HEK293T (cell line): ENCODE measurements at places on chromosomes 11 and 22.

DNA sequence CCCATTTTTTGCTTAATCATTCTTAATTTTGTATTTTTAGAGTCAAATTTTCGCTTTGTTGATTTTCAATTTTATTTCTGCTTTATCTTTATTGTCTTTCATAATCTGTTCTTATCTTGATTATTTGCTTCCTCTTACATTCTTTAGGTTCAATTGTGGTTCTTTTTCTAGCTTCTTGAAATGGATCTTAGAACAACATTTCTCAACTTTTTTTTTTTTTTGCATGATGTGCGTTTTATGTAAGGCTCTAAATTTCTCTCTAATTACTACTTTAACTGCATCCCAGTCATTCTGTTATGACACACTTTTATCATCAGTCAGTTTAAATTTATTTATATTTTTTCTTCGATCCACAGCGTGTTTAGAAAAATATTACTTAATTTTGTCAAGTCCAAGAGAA, 65.2 kb upstream of the PARVA start:
- DNase-seq: no peak

GRCh38 chr22:44304911-44305310, 7.8 kb downstream of the SHISAL1 start:
- no peak for DNase-seq

GRCh38 chr11:61552108-61552635, 28.7 kb downstream of the SYT7 start:
- DNase-seq: no peak

- DNase-seq: no peak
Measured at GRCh38 chr11:92711926-92712325, 257.5 kb upstream of the MTNR1B start.

GRCh38 chr22:50115693-50116092, 25.9 kb downstream of the MOV10L1 start:
- DNase-seq: no peak

DNA sequence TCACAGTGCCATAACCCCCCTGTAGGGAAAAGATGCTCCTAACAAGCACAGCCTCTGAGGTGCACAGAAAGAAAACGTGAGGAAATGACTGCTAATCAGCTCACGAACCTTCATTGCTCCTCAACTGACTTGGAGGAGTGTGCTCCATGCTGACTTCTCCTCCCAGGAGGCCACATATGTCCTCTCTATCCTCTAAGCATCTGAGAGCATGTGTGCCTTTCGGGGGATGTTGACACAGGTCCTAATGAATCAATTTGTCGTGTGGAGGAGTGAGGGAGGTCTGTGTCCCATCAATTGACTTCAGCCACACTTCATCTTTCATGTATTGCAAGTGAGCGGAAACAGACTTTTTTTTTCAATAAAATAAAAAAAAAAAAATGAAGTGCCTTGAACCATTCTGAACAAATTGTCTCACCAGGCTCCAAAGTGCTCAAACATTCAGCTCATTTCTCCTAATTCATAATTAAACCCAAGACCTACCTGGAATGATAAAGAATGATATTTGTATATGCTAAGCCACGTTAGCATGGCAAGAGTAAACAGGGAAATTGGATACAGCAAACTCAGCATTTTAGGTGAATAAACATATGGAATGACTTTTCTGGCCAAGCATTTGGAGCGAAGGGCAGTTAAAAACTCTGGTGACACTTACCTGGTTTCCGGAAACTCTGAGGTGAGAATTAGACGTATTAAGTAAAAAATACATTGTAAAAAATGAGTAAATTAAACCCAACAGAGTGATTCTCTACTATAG, 317.6 kb upstream of the FAT3 start:
- DNase-seq: no peak

- DNase-seq: no peak
Measured at GRCh38 chr11:43756575-43756974, 76.0 kb downstream of the HSD17B12 start.

DNA sequence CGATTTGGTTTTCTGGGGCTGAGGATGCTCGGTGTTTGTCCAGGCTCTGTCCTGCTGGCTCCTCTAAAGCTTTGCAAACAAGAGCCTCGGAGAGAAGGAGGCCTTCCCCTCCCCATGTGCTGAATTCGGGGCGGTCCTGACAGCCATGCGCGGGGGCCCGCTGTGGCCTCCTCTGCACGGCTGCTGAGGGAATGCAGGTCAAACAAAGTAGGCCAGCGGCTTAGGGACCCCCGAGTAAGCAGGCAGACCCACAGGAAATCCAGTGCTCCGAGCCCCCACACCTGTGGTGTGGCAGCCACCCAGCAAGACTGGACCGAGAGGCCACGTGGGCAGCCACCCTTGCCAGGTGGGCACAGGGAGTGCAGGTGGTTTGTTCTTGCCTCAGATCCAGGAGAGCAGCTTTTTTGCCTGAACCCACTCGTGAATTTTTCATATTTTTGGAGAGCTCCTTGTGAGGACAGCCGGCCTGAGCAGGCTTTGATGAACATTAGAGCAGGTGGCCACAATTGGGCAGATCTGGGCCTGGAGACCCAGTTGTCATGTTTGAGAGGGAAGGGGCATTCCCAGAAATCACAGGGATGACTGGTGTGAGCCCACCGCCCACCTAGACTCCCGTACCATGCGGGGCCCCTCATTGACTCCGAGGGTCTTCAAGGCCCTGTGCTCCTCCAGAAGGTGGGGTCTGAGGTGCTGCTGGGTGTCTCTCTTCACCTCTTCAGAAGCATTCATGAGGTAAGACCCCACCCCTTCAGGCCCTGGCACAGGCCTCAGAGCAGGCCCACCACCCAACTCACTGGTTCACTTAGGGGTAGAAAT, 43.0 kb upstream of the KCNQ1OT1 start:
- no peak for DNase-seq
